ENCODE measurements at places on chromosomes 13 and 19.

- DNase-seq = no peak
These were observed 13.2 kb downstream of the KLHL26 start for GRCh38 chr19:18650021-18650390.

GRCh38 chr13:108957369-108958012 lies 328.1 kb downstream of the MYO16 start:
- DNase-seq = peak; percentile 36

GRCh38 chr13:25874907-25875306 lies 176.9 kb downstream of the SHISA2 start:
- no peak for DNase-seq

DNA sequence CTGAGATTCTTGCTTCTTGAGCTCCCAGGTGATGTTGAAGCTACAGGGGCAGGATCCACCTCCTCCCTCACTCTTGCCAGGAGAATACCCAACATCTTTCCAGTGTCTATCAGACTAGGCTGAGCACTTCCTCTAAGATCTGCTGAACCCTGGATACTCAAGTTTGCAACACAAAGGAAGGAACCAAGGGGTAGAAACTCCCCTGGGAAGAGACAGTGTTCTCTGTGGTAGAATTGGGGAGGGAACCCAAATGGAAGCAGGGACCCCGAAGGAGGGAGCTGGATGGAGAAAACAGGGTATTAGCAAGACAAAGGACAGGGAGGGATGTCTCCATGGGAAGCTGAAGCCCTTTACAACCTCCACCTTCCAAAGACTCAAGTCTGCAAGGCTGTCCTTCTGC lies 117.6 kb downstream of the DNAJC15 start:
- DNase-seq = no peak

GRCh38 chr13:33411312-33411711 lies 125.8 kb upstream of the STARD13 start:
- no peak for DNase-seq

DNA sequence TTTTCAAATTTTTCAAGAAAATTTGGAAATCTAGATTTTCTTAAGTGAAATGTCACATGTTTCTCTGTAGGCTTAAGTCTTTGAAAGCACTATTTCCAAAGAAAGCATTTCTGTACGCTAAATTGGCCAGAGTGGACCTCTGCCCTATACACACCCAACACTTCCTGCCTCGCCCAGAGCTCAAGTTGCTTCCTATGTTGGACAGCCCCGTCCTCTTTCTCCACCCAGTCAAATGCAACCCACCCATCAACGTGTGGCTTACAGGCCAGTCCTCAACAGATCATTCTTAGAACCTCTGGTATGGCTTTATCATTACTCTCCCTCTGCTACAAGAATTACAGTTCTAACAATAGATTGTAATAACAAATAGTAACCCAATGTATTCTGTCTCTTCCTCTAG lies 24.2 kb downstream of the KLF12 start:
- no peak for DNase-seq

DNA sequence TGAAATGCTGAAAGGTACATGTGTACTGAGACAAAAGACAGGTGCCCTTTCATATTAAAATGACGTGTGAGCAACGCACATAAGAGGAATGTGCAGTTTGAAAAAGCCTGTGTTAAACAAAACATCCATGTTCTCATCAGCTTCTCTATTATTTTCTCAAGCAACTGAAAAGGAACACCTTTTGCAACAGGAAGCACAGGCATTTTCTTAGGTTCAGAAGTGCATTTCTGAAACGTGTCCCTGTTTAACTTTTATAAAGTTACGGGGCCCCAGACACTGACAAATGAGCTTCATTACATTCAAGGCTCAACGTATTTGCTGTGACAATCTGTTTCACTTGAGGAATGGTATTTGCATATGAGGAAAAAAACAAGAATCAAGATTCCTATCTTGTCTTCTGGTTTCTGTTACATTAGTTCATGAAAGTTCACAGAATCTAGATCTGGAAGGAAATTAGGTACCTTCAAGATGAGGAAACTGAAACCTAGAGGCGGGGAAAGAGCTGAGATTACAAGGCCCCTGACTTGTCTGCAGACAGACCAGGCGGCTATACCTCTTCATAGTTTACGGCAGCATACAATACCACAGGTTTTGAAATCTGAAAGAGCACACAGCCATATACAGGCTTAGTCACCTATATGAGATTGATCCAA lies 431.7 kb downstream of the KLF12 start:
- no peak for DNase-seq

DNA sequence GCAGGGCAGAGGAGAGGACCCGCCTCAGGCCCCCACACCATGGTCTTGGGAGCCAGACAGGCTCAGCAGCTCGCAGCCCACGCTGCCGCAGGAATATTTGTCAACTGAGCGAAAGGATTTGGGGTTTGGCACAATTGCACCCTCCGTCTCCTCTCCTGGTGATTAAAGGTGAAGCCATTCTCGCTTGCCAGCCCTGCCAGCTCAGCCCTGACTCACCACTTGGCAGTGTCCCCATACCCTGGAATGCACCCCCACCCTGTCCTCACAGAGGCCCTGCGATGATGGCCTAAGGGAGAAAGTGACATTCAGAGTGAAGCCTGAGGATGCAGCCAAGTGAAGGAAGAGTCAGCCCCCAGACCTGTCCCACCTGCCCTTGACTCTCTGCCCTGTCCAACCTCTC lies 18.8 kb downstream of the CYTH2 start:
- DNase-seq = peak; percentile 90

DNA sequence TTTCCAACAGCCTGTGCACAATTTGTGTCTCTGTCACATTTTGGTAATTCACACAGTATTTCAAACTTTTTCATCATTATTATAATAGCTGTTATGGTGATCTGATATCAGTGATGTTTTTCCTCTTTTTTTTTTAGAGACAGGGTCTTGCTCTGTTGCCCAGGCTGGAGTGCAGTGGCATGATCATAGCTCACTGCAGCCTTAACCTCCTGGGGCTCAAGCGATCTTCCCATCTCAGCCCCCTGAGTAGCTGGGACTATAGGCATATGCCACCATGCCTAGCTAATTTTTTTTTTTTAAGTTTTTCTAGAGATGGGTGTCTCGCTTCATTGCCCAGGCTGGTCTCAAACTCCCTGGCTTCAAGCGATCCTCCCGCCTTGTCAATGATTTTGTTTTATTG lies 5.8 kb downstream of the MARK4 start:
- DNase-seq = no peak

DNA sequence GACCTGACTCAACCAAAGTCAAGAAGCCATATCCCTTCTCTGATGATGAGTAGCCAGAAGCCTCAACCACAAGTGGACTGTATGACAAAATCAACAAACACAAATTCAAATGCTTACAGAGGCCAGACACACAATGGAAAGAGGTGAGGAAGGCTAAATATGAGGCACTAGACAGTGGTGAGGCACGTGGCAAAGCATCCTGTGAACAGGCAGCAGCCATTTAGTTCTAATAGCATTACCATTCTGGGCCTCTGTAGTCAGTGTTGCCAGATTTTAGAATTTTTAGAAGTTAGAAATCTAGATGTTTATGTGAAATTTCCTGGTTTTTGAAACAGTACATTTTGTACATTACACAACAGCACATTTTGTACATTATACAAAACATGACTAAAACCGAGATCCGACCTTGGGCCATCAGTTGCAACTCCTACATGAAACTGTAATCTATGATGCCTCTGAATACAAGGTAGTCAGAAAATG lies 403.3 kb downstream of the COG6 start:
- DNase-seq = no peak

DNA sequence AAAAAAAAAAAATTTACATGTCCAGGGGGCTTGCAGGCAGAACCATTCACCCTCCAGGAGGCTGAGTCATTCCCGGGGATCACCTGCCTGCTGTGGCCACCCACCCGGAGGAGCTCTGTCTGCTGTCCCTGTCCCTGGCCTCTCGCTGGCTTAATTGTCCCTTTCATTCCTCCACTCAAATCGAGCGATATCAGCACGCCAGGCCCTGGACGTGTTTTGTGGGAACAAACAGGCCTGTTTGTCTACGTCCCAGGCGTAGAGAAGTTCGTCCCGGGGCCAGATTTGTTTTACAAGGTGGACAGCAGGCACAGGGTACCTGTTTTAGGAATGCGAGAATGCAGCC lies 21.2 kb downstream of the SULT2B1 start:
- DNase-seq = no peak

DNA sequence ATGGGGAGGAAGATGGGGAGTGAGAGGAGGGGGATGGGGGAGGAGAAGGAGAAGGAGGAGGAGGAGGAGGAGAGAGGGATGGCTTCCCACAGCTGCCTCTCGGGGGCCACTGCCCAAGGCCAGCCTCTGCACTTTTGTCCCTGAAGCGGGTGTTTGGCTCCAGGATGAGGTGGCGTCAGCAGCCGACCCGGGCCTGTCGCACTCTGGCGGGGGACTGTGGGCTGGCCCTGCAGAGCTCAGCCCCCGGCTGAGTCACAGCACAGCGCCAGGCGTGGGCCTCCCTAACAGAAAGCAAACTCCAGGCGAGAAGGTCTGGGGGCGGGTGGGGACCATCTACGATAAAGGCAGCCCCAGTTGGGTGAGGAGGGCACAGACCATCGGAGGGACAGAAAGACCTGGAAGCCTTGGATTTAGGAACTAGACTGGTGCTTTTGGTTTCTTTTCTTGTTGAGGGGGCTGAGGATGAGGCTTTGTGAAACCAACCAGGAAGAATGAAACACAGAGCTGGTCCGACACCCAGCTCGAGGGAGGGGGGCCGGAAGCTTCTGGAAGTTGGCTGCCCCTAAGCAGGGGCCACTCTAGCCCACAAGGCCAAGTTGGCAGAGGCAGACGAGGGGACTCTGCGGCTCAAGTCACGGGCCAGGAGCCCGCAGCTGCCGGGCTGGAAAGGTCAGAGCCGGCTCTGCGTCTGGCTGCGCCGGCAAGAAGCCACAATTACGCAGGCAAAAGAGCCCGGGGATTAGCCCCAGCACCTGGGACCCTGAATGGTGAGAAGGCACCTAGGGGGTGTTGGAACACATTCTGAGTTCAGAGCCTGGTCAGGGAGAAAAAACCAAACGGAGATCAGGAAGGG lies 18.2 kb downstream of the LSM4 start:
- no peak for DNase-seq

DNA sequence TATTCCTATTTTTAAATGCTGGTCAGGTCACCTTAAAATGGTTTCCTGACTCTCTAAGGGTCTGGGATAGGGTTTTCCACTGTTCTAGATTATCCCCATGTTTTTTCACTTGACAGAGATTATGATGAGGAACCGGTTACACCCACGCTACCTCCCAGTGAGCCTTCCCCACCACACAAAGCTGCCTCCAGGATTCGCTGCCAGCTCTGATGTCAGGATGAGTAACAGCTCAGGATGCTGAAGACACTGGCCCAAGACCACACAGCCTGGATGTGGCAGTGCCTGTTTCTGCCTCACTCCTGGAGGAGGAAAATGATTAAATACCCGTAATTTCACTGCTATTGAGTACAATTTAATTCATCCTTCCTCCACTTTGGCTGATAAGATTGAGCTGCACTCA lies 22.9 kb downstream of the ZNF114 start:
- no peak for DNase-seq

DNA sequence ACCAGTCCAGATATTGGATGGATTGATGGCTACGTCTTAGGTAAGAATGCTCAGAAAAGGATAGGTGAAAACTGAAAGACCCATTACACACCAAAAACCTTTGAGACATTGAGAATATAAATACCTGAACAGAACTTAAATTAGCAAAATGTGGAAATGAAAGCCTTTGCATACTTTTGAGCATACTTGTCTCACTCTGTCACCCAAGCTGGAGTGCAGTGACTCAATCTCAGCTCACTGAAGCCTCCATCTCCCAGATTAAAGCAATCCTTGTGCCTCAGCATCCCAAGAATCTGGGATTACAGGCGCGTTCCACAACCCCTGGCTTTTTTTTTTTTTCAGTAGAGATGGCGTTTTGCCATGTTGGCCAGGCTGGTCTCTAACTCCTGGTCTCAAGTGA lies 695.3 kb downstream of the DACH1 start:
- DNase-seq = no peak

DNA sequence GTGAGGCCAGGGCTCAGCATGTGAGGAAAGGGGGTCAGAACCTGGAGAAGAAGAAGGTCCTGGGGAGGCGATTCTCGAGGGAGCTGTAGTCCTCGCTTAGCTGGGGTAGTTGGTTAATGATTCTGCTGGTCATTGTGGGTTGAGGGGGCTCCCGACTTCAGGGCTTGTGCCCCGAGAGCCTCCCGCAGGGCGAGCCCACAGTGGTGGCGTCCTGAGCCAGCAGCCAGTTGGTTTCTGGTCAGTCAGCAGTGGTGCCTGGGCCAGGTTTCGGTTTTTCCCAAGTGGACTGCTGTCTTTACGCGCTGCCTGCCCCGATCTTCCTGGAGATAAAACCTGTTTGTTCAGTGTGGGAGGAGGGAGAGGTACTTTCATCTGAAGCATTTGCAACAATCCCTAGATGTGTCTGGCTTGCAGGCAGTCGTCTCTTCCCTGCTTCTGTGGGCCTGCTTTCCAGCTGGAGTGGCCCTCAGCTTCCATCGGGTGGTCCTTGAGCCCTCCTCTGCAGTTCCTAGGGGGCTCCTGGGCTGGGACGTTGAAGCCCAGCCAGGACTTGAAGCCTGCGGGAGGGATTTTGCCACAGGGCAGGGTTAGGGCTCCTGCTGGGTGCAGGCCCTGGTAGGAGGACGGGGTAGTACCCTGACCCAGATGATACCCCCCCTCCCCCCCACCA lies 3.2 kb downstream of the PTBP1 start:
- no peak for DNase-seq

- peak; percentile 66 for DNase-seq
These were observed 54.0 kb upstream of the IRS2 start for GRCh38 chr13:109840201-109840892.

DNA sequence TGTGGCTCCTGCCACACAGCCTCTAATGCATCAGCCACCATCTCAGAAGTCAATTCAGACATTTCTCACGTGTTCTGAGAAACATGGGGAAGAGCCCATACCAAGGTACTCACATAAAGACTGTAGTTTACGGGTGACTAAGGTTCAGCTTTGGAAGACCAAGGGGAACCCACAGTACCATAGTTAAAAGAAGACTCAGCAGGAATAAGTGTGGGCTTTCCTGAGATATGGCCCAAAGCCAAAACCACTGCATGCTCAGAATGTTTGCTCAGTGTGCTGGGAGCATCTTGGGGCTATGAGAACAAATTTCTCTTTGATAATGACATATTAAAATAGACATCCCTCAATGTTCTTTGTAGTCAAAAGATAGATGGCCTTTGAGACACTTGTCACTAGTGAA lies 283.8 kb downstream of the DCT start:
- DNase-seq = no peak

Data from HCT116 (cell line).